Hepatocyte (in vitro differentiated cells): ENCODE measurements at places on chromosomes 5 and 9. TPM values are rescaled to one million over a fixed set of nuclear protein-coding genes. Genes with fewer than 3 reads are reported as not detected.

DNA sequence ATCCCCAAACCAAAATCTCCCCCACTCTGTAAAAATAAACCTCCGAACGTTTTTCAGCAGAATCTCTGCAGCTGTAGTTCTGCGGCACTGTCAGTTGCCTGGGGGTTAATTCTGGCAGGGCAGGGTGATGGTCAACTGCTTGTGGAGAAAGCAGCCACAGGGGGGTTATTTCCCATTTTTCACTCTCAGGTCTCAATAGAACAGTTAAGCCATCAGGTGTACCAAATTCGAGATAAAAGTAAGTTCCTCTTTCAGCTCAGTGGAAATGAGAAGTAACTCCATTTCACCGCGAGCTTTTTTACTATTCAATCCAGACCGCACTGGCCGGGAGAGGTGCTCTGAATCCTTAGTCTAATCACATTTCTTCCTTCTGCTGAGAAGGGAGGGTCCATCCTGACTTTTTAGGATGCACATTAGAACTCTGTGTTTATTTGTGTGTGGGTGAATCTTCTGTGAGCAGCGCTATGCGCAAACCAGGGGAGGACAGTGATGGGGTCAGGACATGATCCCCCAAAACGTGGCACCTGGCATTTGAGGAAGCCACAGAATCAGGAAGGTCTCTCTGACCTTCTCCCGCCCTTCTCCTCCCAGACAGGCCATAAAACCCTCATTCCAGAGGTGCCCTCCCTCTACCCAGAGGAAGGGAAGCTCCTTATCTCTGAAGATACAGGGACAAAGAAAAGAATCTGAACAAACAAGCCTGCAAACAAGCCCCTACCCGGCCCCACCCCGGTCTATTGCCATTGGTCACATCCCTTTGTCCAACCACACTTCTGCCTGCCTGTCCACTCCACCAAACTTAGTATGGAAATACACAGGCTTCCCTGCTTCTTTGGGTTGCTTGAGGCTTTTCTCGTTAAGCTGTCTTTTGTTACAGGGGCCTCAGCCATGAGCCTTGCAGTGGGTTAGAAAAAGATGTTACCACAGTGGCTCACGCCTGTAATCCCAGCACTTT is 229.0 kb downstream of the ROR2 start:
- no peak for DNase-seq
- H3K4me1 ChIP-seq, result no peaks in the 10 kb centered on the region
- H3K4me3 ChIP-seq, result no peak overlapping the region
- no peak overlapping the region for H3K27ac ChIP-seq
- no peaks in the 10 kb centered on the region for H3K27me3 ChIP-seq
- H3K36me3 ChIP-seq, result no peaks in the 10 kb centered on the region

Gene HEMGN
- total RNA-seq, result not detected in 2 replicates

Gene SLC34A3
- total RNA-seq, result 1.8 and 2.7 TPM in 2 replicates

- no peaks in the 10 kb centered on the region for H3K27me3 ChIP-seq
- DNase-seq, result no peak
Observed at GRCh38 chr5:81035522-81035921, 75.4 kb downstream of the RASGRF2 start.

Gene GPR150
- 0.36 TPM in 1 of 2 replicates, not detected in the other for total RNA-seq

DNA sequence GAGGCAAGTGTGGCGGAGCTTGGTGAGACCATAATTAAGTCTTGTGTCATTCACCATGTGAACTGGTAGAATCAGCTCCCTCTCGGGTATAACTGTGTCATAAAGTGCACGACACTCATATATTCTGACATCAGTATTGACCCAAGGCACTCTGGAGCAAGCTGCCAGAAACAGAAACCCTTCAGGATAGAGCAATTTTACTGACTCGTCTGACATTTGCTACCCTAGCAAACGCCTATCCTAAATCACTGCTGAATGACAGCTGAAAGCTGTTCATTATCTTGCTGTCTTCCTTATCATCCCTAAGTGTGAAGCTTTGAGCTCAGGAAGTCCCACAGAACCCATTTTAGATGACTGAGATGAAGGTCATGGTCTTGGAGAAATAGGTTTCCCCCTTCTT is 27.8 kb downstream of the PTCH1 start:
- no peaks in the 10 kb centered on the region for H3K36me3 ChIP-seq
- DNase-seq, result no peak
- H3K4me3 ChIP-seq, result no peak overlapping the region
- no peaks in the 10 kb centered on the region for H3K27me3 ChIP-seq
- H3K27ac ChIP-seq, result peak overlapping the region; percentile 1

Gene LURAP1L
- 37.6 and 40.2 TPM in 2 replicates for total RNA-seq

Gene ADGRV1
- 68.2 and 74.9 TPM in 2 replicates for total RNA-seq
